ENCODE measurements at places on chromosomes 12 and 14.

DNA sequence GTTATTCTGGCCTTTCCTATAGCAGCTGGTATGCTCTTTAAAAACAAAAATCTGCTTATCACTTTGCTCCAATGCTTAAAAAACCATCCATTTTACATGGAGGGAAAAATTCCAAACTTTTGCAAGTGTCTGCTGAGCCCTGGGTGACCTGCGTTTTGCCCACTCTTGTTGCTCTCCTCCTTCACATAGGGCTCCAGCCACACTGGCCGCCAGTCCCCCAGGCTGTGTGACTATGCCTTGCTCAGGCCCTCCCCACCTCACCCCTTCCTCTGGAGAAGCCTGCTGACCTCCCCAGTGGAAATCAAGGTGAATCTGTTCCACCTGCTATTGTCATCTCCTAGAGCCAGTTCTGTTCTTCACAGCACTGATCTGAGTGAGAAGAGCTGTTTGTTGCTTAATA lies 126.9 kb downstream of the SLC25A47 start:
- DNase-seq: no peak

DNA sequence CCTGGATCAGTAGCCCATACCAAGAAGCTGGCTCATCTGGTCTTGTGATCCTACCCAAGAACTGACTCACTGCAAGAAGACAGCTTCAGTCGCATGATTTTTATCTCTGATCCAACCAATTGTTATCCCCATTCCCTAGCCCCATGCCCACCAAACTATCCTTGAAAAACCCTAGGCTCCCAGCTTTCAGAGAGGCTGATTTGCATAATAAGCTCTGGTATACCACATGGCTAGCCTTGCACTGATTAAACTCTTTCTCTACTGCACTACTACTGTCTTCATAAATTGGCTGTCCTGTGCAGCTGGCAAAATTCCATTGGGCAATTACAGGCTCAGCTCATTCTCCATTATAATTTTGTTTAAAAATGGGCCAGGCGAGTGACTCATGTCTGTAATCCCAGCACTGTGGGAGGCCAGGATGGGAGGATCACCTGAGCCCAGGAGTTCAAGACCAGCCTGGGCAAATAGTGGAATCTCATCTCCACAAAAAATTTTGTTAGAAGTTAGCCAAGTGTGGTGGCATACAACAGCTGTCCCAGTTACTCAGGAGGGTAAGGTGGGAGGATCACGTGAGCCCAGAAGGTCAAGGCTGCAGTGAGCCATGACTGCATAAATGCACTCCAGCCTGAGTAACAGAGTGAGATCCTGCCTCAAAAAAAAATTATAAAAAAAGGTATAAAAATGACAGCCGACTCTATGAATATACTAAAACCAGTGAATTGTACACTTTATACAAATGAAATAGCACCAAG lies 76.7 kb upstream of the EIF5 start:
- DNase-seq: no peak

DNA sequence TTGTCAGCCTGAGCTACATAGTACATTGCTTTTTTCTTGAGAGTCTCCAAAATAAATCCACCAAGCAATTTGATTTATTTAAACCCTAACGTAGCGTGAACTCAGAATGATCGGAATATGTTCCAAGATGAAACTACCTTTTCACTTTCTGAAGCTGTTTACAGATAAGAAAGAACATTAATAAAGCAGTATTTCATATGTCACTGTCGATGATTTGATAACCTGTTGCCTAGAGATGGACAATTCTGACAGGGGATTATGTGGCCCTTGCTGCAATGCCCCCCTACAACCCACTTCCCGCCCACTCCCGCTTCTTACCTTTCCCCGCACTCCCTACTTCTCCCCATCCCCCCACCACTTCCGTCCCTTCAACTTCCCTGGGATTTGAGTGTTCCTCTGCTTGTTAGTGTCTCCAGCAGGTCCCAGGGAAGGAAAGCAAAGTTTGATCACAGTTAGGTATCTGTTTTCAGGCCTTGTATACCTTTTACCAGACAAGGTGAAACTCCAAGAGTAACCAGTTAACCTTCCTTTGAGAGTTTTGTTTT lies 229.2 kb upstream of the HMGA2 start:
- no peak for DNase-seq

GRCh38 chr14:32203928-32204357 lies 874 bp upstream of the RNU6-8 start:
- peak; percentile 36 for DNase-seq

GRCh38 chr12:5567016-5567725 lies 135.3 kb downstream of the NTF3 start:
- no peak for DNase-seq

DNA sequence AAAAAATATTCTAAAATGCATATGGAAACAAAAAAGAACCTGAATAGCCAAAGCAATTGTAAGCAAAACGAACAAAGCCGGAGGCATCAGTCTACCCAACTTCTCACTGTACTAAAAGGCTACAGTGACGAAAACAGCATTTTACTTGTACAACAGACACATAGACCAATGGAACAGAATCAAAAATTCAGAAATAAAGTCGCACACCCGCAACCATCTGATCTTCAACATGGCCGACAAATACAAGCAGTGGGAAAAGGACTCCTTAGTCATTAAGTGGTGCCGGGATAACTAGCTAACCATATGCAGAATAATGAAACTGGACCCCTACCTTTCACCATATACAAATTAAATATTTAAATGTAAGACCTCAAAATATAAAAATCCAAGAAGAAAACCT lies 203.9 kb upstream of the PPFIA2 start:
- DNase-seq: no peak

DNA sequence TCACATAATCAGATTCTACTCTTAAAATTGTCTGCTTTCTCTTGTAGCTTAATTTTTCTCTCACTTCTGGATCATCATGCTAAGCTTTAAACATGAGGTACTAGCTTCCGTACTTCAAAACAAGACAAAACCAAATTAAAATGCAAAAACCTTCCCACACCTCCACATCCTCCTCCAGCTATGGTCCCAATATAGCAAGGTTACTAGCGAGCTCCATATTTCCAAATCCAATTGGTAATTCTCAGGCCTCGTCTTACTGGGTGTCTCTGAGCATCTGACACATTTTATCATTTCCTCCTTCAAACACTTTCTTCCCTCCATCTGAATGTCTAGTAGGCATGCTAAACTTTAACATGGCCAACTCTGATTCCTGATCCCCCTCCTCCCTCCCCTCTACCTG lies 7.9 kb upstream of the PAPOLA start:
- DNase-seq: no peak

- peak; percentile 87 for DNase-seq
These were observed 19.4 kb downstream of the GPR132 start for GRCh38 chr14:105045710-105046326.

- DNase-seq: no peak
These were observed 153.1 kb downstream of the BCAT1 start for GRCh38 chr12:24795699-24796347.

- DNase-seq: no peak
These were observed 30.7 kb upstream of the HDAC7 start for GRCh38 chr12:47850153-47851084.

- DNase-seq: no peak
These were observed 17.2 kb downstream of the BDKRB2 start for GRCh38 chr14:96221841-96222240.

DNA sequence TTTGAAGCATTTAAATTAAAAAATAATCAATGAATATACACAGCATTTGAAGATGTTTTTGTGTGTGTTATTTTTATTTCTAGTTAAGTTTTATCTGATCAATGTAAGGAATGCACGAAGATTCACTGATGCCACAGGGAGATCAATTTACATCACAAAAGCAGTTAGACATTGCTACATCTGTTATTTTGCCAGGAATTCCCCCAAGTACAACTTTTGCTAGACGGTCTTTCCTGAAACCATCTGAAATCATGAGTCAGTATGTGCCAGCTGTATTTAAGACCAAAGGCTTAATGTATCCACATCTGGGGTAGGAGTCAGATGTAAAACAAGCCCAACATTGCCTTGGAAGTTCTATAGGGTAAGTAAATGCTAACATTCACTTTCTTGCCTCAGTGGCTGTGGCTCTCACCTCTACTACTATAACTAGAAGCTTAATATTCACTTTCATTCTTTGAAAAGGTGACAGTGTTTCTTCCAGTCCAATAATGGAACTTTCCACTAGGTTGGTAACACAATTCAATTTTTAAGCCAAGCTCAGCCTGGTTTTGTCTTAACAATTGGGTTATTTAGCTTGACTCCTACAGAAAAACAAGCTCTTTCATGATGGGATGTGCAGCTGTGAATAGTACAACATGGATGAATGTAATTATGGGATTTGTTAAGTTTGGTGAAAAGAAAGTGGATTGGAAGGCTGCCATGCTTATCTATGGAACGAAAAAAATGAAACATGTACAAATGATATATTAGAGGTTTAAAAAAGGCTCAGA lies 385.4 kb upstream of the TMEM132C start:
- no peak for DNase-seq

DNA sequence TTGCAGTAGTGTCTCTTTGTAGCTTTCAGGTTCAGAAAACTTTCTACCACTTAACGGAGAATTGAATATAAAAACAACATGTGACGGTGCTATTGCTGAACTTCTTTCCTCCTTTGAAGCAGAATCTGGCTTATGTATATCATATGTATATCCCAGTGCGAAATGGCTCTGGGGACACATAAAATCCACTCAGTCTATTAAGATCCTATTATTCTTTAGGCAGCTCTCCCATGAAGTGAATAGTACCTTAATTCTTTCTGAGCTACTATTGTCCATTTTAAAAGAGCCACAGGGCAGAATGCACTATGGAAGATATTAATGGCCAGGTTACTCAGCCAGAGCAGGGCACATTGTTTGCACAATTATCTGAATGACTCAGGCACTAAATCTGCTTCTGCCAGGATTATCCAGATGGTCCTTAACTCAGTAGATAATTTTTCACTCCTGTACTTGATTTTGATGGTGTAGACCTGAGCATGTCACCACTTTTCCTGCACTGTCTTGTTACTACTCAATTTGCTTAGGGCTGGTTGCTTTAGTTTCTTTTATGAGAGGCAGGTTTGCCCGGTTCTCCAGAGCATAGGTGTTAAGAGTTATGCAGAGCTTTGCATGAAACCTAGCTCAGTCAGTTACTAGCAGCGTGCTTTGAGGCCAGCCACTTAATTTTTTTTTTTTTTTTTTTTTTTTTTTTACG lies 5.5 kb downstream of the CNTN1 start:
- DNase-seq: no peak

DNA sequence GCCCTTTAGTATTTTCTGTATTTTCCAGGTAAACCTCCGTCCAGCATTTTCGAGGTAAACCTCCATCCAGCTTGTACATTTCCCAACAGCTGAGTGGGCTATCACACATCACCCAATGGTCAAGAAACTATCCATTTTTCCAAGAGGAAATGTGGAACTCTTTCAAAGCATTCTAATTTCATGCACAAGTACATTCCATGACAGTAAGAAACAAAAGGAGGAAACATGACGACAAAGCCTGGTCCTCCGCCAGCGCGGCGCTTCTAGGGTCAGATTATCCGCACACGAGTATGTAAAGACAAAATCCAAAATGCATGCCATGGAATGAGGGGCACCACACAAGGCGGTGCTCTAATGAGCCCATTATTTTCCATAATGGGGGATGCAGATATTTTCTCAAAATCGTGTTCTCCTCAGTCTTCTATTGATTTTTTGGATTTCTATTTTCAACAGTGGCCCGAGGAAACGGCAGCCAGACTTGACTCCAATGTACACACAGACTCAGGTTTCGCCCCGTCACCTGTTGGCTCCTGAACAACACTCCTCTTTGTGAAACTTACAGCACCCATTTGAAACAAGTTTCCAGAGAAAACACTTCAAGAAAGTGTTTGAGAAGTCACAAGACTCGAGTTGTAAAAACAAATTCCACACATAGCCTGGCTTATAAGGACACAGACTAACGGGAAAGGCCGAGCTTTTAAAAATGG lies 107.4 kb downstream of the PRICKLE1 start:
- no peak for DNase-seq

- peak; percentile 26 for DNase-seq
These were observed 2.6 kb downstream of the BMP4 start for GRCh38 chr14:53953828-53954550.

- peak; percentile 63 for DNase-seq
These were observed 187.3 kb downstream of the CHST11 start for GRCh38 chr12:104643819-104644669.

DNA sequence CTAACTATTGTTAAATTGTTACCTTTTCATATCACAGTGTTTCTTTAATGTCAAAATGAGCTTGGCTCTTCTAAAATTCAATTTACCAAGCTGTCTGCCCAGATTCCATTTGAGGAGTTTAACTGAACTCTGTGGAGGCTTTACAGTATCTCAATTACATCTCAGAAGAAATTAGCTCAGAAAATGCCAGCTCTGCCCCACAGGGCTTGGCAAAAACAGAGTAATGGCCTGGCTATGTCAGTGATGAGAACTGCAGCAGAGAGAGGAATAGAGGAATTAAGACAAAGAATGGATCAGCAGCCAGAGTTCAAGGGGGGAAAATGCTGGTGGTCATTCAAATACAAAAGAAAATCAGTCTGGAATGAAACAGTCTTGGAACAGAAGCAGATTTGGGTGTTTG lies 15.8 kb upstream of the TMTC1 start:
- DNase-seq: no peak

Data from GM06990 (cell line).